Femur (tissue), 1 donor: ENCODE measurements at places on chromosomes 7 and 10.

GRCh38 chr7:107995184-107996071, 7.5 kb downstream of the LAMB1 start:
- DNase-seq, result peak; percentile 84

DNA sequence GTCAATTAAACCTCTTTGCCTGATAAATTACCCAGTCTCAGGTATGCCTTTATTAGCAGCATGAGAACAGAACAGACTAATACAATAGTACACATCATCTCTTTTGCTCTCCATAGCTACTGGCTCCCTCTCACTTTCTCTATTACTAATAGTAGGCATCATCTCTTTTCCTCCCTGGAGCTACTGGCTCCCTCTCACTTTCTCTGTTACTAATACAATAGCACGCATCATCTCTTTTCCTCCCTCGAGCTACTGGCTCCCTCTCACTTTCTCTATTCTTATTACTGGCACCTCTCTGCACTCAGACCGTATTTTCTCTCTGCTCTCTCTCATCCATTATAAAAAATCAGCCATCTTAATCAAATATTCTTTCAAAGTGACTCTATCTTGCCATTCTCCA, 37.1 kb downstream of the SLC25A13 start:
- no peak for DNase-seq

DNA sequence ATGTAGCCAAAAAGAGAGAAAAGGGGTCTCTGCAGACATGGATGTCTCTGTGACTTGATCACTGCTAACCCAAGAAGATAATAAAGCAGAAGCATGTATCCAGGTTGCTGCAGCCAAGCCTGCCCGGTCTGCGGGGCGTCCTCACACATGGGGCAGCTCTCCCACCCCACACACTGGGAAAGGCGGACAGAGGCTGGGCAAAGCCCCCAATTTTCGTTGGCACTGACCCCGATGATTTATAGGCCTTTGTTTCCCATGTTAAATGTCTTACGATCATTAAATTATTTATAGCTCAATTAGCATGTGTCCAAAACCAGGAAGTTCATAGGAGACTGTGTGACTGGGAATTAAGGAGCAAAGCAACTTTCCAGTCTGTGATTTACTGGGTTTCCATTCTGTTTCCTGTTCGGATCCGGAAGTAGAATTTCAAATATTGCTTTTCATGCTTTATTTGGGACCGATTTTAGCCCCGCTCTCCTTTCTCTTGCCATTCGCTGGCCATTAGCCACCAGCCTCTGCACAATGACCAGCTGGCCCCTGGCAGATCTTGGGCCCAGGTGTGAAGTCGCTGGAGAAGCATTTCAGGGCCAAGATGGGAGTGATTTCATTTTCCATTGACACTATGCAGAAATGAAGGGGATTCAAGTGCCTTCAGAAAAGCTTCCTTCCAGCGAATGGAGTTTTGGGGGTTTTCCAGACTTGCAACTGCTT, 91.6 kb downstream of the EGFR start:
- DNase-seq, result no peak

- no peak for DNase-seq
Measured at GRCh38 chr7:120615703-120616102, 242.2 kb downstream of the TSPAN12 start.

GRCh38 chr7:142855114-142855743, 353 bp downstream of the EPHB6 start:
- no peak for DNase-seq

DNA sequence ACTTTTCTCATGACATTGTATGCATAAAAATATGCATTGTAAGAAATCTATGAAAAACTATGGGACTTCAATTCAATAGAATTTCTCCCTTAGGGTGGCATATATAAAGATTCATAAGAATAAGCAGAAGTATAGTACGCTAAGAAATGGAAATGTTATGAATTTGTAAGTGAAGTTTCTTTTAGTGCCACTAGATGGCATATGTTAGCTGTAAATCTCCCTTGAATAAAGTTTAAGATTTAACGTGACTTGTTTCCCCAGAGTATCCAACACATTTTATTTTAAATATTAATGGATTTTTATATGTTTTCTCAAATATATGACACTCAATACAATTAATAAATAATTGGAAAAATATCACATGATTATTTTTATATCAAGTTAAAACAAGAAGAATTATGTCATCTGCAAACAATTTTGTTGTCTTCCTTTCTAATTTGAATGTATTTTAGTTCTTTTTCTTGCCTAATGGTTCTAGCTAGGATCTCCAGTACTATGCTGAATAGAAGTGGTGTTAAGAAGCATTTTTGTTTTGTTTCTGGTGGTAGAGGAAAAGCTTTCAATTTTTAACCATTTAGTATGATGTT, 287.2 kb downstream of the HGF start:
- no peak for DNase-seq

DNA sequence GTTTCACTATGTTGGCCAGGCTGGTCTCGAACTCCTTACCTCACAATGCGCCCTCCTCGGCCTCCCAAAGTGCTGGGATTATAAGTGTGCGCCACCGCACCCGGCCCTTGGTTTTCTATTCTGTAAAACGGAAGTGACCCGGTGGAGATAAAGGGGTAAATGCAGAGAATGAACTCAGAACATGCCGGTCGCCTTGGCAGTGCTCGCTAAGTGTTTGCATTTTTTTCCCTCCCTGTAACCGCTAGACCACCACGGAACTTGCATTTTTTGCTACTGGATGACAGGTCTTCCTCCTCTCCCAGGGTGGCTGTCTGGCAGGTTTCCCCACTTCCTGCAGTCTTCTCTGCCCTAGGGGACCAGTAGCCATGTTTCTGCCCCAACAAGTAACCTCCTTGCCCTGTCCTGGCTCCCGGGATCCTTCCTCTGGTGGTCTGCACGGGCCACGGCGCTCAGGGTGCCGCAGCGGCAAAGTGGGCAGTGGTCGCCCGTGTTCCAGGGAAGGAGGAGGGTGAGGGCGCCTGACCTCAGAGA, 18.8 kb upstream of the GNA12 start:
- DNase-seq, result no peak

GRCh38 chr10:80194373-80195045, 10.8 kb downstream of the ANXA11 start:
- DNase-seq, result no peak

- DNase-seq, result peak; percentile 44
Measured at GRCh38 chr10:89301232-89301631, 614 bp upstream of the IFIT2 start.

DNA sequence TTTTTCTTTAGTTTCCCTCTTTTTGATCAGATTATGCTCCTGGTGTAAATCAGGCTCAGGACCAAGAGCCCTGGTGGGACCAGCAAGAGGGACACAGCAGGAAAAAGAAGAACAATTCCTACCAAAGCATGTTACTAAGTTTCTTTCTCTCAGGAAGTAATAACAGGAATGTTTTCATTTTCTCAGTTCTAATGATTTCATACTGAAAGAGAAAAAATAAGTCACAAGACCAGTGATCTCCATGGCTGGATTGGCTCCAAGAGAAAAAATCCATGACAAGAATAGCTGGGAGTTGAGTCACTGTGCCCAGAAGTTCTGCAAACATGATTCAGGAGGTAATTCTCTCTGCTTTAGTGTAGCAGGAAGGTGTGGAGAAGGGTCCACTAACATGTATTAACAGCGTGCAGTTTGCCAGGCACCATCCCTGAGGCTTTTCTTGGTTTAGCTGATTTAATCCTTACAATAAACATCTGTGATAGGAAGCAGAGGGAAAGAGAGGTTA, 23.8 kb upstream of the IFIT2 start:
- peak; percentile 74 for DNase-seq

- DNase-seq, result no peak
Measured at GRCh38 chr10:21280037-21280436, 245.4 kb downstream of the SKIDA1 start.

DNA sequence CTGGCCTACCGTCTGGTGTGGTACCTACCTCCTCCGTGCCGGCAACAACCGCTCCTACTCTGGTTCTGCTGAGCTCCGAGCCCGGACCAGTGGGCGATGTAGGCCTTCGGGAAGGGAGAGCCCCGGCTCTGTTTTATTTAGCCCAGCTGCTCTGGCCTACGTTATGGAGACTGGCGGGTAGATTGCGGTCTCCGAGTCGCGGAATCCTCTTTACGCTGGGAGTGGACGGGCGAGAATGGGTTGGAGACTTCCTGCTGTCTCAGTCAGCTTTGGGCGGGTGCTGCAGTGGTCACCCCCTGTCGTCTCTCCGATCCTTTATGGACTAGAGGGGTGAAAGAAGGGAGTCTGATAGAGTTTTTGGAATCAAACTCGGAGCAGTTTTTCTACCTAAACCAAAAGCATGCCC, 406 bp downstream of the CBLL1 start:
- DNase-seq, result no peak

DNA sequence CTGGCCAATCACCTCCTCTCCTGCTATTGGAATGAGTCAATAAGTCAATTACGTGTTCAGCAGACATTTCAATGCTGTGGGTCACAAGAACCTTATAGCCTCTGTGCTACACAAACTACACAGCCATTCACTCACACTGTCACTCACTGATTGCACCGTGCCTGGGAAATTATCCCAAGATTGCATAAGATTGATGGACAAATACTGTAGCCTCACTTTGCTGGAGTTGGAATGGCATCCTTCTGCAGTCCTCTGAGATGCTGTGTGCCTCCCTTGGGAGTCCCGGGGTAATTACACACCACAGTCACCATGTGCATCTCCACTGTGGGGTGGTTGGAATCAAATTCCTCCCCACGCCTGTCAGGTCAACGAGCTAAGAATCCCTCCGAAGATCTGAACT, 358.7 kb upstream of the MGMT start:
- DNase-seq, result no peak

DNA sequence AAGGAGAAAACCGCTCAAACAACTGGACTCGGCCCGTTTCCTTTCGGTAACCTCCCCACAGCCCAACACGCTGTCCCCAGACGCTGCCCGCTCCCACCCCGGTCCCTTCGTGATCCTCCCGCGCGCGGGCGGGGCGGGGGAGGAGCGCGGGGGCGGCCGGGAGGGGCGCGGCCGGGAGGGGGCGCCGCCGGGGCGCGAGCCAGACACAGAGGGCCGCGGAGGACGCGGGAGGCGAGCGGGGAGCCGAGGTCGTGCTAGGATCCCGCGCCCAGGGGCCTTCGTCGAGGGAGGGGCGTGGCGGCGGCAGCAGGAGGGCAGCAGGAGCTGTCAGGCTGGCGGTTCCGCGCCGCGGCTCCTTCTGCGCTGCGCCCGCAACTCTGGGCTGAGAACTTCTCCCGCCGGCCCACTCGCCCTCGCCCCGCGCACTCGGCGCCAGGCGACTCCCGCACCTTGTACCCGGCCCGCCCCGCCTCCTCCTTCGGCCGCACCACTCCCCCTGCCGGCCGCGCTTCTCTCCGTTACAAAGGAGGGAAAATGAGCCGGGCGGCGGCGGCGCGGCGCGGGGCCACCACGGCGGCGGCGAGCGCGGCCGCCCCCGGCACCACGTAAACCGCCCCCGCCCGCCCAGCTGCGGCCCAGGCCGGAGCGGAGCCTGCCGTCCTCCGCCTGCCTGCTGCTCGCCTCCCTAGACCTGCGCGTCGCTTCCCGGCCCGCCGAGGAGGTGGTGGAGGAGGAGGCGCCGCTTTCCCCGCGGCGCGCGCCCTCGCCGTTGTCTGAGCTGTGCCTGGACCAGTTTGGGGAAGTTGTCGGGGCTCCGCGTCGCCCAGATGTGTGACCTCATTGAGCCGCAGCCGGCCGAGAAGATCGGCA, at the start of gene CDK14:
CDK14 (plus strand) TSS at position 521 of the 870 bp plus-strand sequence; CDS start at position 828, 307 bp downstream.
- DNase-seq, result peak; percentile 82

DNA sequence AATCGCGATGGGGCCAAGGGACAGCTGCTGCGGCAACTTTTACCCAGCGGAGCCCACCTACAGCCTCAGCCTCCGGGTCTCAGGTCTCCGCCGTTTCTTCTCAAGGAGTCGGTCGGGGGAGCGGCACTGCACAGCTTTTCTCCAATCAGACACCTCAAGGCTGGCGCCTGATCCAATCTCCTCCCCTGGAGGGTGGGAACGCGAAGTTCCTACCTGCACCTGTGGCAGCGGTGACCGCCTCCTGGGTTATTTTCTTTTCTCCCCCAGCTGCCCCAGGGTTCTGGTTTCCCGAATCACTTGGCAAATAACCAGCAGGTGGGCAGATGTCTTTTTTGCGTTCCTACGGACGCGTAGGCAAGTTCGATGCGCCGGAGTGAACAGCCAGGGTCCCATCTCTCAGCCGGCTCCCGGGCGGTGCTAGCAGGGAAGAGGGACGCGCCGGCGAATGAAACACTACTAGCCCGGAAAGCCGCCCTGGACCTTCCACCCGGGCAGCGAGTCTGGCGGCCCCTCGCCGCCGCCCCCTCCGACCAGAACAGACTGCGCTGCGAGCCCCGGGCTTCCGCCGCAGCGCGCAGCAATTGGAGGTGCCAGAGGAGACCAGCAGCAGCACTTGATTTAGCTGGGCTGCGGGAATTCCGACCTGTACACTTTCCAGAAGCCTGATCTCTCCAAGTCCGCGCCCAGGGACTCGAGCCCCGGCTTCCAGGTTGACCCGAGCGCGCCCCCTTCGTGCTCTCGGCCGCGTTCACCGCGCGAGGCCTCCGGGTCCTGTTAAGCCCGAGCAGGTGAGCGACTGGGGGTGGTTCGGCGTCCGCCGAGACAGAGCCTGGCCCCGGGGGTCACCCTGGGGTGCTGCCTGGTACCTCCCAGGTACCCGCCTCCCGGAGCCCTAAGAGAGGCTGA, at the start of gene PRR15:
PRR15 (plus strand) TSS at position 246 of the 906 bp plus-strand sequence. CDS start 2,495 bp downstream, outside the sequence.
- DNase-seq, result peak; percentile 27

- DNase-seq, result peak; percentile 68
Measured at GRCh38 chr10:110209454-110209925, 2.1 kb downstream of the MXI1 start.

DNA sequence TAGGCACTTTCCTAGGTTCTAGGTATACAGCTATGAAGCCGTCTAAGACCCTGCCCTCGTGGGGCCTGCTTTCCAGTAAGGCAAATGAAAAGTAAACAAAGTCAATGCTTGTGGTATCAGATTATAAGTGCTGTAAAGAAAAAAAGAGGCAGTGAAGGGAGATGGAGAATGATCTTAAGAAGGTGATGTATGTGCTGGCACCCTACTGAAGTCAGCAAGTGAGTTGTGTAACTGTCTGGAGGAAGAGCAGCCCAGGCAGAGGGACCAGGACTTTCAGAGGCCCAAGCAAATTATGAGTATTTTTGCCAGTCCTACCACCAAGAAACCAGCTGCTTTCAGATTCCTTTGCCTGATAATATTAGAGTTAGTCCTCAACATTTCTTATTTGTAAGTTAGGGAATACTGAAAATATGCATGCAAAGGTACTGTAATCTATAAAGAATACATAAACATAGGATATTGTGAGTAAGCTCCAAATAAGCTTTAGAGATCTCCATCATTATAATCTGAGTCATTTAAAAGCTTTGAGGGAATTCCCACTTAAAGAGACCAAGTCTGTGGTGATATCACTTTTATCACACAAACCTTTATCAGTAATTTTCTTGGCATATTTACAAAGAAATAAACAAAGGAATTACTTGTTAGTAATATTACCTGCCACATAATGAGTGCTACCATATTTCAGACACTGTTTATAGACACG, 329.2 kb upstream of the LRGUK start:
- no peak for DNase-seq

DNA sequence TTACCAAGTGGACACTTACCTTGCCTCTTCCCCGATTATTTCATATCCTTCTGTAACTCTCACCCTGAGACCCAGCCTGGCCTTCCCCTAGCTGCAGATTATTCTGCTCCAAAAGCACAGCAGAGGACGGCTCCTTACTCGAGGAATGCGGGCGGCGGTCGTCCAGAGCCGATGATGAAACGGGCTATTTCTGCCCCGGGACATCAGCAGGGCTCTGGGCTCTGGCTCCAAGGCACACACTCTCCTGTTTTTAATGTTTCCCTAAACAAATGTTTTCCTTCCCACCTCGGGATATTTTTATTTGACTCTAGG, 343 bp upstream of the C10orf71 start:
- peak; percentile 67 for DNase-seq

GRCh38 chr7:14309432-14309831, 320.0 kb upstream of the ETV1 start:
- no peak for DNase-seq

- DNase-seq, result peak; percentile 43
Measured at GRCh38 chr10:98170249-98171117, 36.0 kb downstream of the R3HCC1L start.
